ENCODE measurements at places on chromosomes 11 and 22.
A peak's percentile ranks its signal among the peaks of the same experiment; 100 is the strongest.

GRCh38 chr11:134583397-134583990 is 171.5 kb upstream of the B3GAT1 start:
- no peak for DNase-seq

DNA sequence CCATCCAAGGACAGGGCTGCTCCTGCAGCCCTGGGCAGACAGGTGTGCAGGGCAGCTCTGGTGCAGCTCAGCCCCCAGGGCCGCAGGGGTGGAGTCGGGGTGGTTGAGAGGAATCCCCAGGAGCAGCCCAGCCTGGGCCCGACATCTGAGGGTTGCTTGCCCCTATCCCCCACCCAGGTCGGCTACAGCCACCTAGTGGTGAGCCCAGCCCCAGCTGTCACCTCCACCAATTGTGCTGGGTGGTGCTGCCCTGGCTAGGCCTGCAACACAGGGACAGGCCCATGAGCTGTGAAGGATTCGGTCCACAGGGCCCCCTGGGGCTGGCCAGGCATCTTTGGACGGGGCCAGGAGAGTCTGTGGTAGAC is 29.6 kb downstream of the RTN4R start:
- no peak for DNase-seq

- DNase-seq: peak; percentile 49
These were observed 14.6 kb downstream of the BBOX1 start for GRCh38 chr11:27055065-27055682.

DNA sequence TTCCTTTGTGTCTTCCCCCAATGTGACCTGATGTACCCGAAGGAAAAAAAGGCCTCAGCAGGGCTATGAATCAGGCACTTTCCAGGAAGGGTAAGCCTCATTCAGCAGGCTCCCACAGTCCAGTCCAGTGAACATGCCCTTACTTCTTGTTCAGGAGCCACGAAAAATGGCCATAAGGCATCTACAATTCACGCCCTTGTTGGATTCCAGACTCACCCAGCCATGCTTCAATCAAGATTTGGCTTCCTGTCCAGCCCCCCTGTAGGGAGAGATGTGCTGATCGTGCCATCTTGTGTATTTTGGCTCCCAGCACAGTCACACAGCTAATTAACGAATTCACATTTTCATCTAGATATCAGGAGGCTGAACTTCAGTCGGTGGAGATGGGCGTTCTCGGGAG is 9.9 kb upstream of the KCNJ5 start:
- no peak for DNase-seq

GRCh38 chr11:38130514-38130913 is 1532.5 kb upstream of the RAG2 start:
- no peak for DNase-seq

GRCh38 chr22:38246046-38246658 is 26.7 kb downstream of the TMEM184B start:
- no peak for DNase-seq

GRCh38 chr11:111631666-111632039 is 29.4 kb downstream of the SIK2 start:
- DNase-seq: peak; percentile 79

GRCh38 chr11:2903672-2904011 is 18.1 kb upstream of the CDKN1C start:
- no peak for DNase-seq

DNA sequence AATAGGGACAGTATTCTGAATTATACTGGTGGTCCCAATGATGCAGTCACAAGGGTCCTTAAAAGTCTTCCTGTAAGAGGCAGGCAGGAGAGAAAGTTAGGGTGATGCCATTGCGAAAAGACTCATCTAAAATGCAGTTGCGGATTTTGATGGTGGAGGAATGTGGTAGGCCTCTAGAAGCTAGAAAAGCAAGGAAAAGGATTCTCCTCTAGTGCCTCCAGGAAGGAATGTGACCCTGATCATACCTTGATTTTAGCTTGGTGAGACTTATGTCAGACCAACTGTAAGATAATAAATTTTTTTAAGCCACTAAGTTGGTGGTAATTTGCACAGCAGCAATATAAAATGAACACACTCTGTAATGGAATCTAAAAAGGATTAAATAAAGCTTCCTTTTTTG is 33.8 kb downstream of the CHORDC1 start:
- no peak for DNase-seq

- no peak for DNase-seq
These were observed 137.2 kb downstream of the GRIK4 start for GRCh38 chr11:120648771-120649170.

DNA sequence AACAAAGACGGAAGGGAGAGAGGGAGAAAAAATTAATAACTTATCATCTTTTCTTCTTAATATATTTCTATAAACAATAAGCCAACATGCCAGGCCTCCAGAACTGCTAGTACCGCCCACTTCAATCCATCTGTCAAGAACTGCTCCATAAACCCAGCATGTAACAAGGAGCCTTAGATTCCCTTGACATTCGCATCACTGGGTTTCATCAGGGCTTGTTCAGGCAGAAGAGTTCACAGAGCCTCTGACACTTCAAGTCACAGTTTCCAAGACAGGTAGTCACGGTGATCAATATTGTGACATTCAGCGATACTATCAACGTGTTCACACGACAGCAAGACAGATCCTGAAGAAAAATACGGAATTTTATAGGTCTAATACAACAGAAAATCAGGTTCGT is 61.7 kb downstream of the LARGE2 start:
- DNase-seq: no peak

- peak; percentile 60 for DNase-seq
These were observed 31.0 kb downstream of the TMPRSS5 start for GRCh38 chr11:113675003-113675561.

- DNase-seq: peak; percentile 75
These were observed 67.1 kb downstream of the SNX19 start for GRCh38 chr11:130849215-130849568.

- DNase-seq: peak; percentile 20
These were observed 223.5 kb upstream of the BLID start for GRCh38 chr11:122339436-122340060.

GRCh38 chr11:45754741-45755140 is 50.2 kb upstream of the SLC35C1 start:
- peak; percentile 46 for DNase-seq

Data from fibroblast of pulmonary artery (primary cell).